ENCODE measurements at places on chromosomes 12 and 14. TPM values are rescaled to one million over a fixed set of nuclear protein-coding genes. Genes with fewer than 3 reads are reported as not detected.

PIWIL1 gene
- not detected for total RNA-seq

PPP1R1A gene
- 52.5 TPM for total RNA-seq

GRCh38 chr12:5873281-5873919, 71.7 kb downstream of the ANO2 start:
- no peak for DNase-seq
- H3K4me1 ChIP-seq: no peaks in the 10 kb centered on the region
- no peak overlapping the region for H3K27ac ChIP-seq
- H3K36me3 ChIP-seq: no peaks in the 10 kb centered on the region
- no peaks in the 10 kb centered on the region for H3K27me3 ChIP-seq

GRCh38 chr12:6888360-6888759, 15.3 kb upstream of the SPSB2 start:
- H3K27ac ChIP-seq: no peak overlapping the region
- no peaks in the 10 kb centered on the region for H3K4me1 ChIP-seq
- no peak overlapping the region for H3K4me3 ChIP-seq
- peaks cover 25% of the 10 kb centered on the region for H3K36me3 ChIP-seq
- H3K27me3 ChIP-seq: no peaks in the 10 kb centered on the region
- no peak for DNase-seq

DNA sequence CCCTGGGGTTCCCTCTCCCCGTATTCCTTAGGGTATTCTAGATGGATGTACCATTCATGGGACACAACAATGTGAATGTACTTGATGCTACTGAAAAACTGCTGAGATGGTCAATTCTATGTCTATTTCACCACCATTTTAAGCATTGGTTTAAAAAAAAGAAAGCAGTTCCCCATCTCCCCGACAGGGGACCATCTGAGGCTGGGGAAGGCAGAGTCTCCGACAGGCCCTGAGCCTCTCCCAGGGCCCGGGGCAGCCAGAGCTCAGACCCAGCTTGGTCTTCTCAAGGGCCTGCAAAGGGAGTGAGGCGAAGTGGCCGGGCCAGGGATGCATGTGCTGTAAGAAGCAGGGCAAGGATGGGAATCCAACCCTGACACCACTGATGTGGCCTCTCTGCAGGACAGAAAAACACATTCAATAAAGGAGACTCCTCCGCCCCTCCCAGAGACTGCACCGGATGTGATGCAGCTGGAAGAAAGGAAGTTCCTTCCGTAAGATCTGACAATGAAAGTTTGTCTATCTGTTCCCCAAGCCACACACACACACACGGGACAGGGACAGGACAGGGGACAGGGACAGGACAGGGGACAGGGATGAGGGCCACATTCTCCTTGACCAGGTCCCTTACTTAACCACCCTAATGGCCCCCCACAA, 234.1 kb downstream of the BCL11B start:
- H3K36me3 ChIP-seq: no peaks in the 10 kb centered on the region
- no peak for DNase-seq
- no peak overlapping the region for H3K4me3 ChIP-seq
- no peak overlapping the region for H3K27ac ChIP-seq
- H3K27me3 ChIP-seq: no peaks in the 10 kb centered on the region

DNA sequence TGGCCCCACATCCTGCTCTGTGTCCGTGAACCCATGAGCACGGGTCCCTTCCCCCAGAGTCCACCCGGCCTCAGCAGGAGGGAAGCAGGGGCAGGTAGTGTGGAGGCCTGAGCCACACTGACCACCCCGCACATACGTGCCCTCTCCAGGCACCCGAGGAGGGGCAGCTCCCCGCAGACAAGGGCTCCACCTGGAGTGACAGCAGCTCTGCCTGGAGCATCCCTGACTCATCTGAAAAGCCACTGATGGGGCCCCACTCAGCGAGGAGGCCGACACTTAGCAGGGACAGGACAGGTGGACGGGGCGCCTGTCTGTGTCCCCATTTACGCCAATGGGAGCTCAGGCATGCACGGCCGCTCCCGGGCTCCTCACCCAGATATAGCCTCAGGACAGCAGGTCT, 237.6 kb upstream of the SFSWAP start:
- H3K36me3 ChIP-seq: no peaks in the 10 kb centered on the region
- no peak overlapping the region for H3K4me3 ChIP-seq
- no peak overlapping the region for H3K27ac ChIP-seq
- no peaks in the 10 kb centered on the region for H3K27me3 ChIP-seq
- H3K4me1 ChIP-seq: no peaks in the 10 kb centered on the region
